ENCODE measurements at places on chromosomes 3 and 15.

DNA sequence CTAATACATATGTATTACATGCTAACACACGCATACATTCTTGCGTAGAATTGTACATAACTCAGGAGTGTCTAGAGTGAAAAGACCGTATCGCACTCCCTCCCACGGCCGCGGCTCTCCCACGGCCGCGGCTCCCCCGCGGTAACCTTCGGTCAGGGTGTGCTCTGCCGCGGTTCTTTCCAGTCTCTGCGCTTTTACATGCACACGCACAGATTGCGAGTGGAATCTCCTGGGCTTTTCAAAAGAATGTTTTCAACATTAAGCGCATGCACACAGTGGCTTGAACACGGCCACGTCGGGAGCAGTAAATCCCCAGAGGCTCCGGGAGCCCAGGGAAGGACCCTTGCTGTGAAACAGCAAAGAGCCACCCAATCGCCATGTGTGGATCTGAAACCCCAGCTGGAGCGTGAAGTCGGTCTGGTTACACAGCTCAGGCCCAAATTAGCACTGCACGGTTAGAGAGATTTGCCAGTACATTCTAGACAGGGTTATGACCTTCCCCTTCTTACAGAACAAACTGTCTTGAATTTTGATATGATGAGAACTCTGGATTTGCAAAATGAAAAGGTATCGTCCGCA, 805 bp upstream of the RGMA start:
- no peak for DNase-seq

GRCh38 chr3:156558389-156558788, 3.5 kb upstream of the SSR3 start:
- no peak for DNase-seq

DNA sequence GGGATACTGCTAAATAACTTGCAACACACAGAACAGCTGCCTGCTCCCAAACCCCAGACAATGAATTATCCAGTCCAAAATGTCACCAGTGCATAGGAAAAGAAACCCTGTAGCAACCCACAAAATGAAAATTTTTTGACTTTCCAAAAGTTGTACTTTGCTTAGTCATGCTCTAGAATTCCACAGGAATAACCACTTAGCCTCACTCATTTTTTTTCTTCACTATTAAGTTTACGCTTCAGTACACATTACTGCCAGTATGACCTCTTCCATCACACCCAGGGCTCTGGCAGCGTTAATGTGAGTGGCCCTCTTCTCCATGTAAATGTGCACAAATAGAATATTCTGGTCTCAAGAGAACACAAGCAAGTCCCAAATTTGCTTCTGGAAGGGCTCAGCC, 259.8 kb downstream of the MAGI1 start:
- DNase-seq: no peak

- peak; percentile 69 for DNase-seq
These were observed 85.4 kb downstream of the MAGI1 start for GRCh38 chr3:65953301-65953812.

DNA sequence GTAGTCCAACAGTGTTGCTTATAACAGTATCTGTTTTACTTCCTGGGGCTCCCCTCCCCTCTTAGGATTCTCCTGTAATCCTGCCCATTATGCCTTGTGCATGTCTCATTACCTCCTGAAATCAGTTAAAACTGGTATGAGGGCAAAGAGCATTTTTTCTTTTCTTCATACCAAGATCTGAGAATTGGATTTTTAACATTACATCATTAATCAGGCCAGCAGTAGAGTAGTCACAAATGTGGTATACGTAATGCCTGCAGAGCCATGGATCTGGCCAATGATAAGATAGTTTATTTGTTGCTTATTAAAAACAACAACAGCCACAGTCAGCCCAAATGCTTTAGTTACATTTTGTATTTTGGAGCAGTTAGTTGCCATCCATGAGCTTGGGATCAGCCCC, 23.2 kb downstream of the ARID3B start:
- DNase-seq: no peak

GRCh38 chr3:111519178-111519855, 22.7 kb upstream of the CD96 start:
- DNase-seq: no peak

DNA sequence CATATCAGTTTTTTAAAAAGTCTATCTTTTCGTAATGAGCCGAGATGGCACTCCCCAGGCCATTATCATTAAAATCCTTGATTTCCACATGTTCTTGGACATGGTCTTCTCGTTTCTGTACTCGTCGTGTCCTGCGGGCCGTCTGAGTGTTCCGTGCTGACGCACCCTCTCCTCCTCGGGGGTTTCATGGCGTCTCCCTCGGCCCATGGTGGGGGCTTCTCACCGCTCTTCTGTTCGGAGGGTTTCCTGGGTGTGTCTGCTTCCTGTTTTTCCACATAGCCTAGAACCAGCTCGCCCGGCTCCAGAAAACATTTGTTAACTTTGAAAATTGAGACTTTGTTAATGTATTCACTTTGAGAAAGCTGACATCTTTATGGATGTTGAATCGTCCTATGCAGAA, 92.7 kb downstream of the VGLL4 start:
- no peak for DNase-seq

GRCh38 chr15:51688863-51689262, 7.6 kb downstream of the SCG3 start:
- no peak for DNase-seq

DNA sequence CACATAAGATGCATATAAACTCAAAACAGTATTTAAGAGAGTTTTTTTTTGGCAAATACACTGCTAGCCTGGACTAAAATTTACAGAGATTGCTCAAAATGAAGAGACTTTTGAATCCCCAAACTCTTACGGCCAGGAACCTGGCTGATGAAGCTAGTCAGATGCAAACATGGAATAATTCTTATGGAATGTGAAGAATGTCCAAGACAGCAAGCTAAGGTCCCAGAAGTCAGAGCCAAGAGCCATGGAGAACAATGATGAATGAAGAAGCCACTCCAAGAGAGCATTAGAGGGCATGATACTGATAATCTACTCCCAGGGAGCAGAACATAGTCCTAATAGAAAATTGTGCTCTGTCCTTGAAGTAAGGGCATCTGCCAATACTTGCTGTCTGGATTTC, 705.5 kb downstream of the DIPK2A start:
- no peak for DNase-seq

- no peak for DNase-seq
These were observed 259.2 kb downstream of the SLCO3A1 start for GRCh38 chr15:92112711-92113110.

DNA sequence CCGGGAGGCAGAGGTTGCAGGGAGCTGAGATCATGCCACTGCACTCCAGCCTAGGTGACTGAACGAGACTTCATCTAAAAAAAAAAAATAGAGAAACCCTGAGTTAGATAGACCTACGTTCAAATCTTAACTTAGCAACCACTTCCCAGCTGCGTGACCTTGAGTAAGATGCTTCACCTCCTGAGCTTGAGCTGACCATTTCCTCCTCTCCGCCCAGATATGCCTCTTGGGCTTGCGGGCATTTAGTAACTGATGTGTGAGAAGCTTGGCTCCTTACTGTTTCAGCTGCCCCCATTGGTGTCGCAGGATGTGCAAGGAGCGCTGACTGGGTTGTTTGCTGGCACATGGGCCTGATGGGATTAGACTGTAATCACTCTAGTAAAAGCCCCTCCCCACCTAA, 26.9 kb upstream of the ATG7 start:
- no peak for DNase-seq

GRCh38 chr3:13588221-13588701, 39.3 kb downstream of the FBLN2 start:
- DNase-seq: no peak

- DNase-seq: peak; percentile 18
These were observed 83.9 kb upstream of the PLXND1 start for GRCh38 chr3:129690406-129690805.

DNA sequence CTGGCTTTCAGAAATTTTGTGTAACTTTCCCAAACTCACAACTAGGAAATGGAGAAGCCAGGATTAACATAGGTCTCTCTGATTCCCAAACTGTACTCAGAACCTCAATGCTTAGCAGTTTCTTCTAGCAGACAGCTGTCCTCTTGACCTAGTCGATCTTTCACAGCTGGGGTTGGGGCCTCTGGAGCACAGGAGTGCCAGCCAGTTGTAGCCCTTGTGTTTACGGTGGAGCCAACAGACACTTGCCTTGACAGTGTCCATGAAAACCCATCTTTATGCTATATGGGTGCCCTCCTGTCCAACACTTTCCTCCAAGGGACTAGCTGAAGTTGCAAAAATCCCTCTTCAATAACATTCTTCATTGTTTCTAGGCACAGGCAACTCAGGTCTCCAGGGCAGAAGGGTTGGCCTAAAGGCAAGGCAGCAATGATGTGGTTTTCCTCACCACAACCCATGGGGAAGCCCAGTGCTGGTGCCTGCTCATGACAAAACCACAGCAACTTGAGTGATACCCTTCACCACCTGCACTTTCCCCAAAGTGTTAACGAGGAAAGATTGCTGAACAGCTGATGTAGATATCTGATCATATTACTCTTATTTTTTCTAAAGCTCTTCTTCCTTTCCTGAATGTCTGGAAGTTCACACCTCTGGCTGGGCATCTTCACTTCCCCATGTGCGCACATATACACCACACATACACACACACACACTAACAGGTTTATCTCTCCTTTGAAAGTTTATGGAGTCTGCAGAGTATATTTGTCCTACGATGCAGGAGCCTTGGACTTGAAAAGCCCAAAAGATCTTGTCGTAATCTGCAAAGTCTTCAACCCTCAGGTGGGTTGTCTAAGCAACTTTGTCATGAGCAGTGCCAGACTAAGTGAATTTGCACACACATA, 11.0 kb upstream of the KNG1 start:
- DNase-seq: no peak

DNA sequence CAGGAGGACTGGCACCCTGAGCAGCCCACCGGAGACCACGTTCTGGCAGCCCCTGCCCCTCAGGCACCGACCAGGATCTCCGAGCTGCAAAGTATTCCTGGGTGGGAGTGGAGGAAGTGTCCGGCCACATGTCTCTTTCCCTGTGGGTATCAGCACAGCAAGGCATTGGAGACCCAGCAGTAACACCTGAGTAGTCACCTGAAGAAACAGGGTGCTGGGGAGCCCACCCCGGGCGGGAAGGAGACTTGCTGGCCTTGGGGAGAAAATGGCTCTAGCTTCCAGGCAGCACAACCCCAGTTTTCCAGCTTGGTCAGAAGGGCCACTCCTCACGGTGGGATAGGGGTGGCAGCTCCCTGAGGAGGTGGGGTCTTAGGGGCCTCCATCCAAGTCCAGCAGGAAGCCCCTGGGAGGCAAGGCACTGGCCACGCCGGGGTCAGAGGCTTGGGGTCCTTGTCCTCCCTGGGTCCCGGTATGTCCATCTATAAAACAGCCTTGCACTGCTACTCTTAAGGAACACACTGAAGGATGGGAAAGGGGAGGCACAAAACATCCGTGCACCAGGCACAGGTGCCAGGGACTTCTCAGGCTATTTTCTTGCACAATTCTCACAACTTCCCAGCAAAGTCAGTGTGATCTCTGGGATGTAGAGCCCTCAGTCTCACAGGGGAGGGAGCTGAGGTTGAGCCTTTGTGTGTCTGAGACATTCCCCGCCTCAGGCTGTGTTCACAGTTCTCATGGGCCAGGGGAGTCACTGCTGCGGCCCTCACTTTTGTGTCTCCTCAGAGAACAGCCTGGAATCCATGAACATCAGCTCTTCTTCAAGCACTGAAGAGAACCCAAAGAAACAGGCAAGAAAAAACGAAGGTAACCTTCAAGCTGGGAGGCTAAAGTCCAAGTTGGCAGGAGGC, 11.9 kb downstream of the CFAP100 start:
- no peak for DNase-seq

DNA sequence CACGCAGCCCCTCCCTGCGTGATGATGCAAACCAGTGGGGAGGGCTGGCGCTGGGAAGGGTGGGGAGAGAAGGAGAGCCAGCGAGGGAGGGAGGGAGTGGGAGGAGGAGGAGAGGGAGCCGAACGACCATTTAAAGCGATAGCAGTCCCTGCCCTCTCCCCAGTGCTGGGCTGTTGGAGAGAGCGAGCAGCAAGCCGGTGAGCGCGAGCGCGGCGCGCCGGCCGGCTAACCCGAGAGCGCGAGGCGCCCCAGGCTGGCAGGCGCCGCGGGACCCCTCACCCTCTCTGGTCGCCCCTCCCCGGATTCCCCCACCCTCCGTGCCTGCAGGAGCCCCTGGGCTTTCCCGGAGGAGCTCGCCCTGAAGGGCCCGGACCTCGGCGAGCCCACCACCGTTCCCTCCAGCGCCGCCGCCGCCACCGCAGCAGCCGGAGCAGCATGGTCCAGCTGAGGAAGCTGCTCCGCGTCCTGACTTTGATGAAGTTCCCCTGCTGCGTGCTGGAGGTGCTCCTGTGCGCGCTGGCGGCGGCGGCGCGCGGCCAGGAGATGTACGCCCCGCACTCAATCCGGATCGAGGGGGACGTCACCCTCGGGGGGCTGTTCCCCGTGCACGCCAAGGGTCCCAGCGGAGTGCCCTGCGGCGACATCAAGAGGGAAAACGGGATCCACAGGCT, at the start of gene GRM7:
GRM7 (plus strand) TSS at position 162 of the 671 bp plus-strand sequence.
- no peak for DNase-seq

DNA sequence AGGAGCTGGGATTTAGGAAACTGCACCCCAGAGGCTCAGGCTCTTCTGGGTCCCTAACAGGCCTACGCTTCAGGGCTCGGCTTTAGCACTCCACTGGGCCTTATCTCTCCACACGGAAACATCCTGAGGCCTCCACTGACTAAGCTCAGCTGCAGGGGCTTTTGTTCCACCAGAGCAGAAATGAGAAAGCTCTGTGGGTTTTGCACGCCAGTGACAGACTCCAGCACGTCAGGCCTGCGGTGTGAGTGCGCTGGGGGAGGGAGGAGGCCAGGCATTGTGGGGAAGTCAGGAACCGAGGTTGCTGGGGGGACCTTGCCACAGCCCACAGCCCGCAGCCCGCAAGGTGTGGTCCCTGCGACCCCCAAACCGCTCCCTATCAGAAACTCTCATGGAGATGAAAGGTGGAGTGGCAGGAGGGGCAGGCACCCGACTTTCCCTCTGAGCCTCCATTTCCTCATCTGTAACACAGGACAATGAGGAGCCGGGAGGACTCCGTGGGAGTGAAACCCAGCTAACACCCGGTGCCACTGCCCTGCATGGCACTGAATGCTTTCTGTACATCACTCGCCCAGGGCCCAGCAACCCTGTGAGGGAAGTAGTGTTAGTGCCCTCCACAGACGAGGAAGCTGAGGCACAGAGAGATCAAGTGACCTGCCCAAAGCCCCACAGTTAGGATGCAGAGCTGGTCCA, 106.5 kb downstream of the TPRA1 start:
- no peak for DNase-seq

- DNase-seq: no peak
These were observed 11.8 kb upstream of the MYO1E start for GRCh38 chr15:59384507-59384906.

- DNase-seq: no peak
These were observed 112.6 kb downstream of the USP13 start for GRCh38 chr3:179765396-179765795.

DNA sequence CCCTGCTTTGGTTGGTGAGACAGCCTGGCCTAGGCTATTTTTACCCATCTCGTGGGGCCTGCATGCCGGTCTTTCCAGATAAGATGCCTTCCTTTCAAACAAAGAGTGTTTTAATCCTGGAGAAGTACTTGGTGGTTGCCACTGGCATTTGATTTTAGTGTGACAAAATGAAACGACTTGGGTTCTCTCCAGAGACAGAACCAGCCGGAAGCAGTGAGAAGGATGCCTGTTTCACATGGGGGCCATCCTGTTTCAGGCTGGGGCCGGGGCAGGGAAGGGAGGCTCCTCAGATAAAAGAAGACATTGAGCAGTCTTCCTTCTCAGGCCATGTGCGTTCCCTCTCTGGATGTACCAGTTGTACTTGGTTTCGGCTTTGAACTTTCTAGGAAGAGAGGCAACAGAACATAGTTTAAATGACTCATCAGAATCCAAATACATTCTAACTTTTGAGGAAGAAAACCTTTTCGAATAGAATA, 74.9 kb downstream of the TOP2B start:
- no peak for DNase-seq

GRCh38 chr15:33746203-33746602, 222.1 kb upstream of the CHRM5 start:
- no peak for DNase-seq

Measured in LoVo (cell line).